ENCODE measurements at places on chromosomes 6 and 20.
A peak's percentile ranks its signal among the peaks of the same experiment; 100 is the strongest.

DNA sequence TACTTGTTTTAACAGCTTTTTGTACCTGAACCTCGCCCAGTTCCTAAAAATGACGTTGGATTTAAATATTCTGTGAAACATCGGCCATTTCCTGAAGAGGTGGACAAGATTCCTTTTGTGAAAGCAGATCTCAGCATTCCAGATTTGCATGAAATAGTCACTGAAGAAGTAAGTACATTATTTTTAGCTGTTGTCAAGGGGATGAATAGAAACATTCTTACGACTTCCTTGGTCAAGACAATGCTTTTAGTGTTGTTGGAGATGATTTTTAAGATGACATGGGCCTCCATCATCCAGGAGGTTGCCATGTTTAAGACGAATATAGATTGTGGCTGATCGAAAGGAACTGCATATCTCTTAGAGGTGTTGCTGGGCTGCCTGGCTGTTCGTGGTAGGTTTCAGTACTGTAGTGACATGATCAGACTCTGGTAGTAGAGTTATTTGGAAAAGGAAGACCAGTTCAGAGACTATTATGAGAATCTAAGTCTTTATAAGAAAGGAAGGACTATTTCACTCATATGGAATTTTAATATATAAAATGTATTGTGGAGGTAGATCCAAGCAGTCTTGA, 29.9 kb upstream of the ADIG start:
- no peak for ATAC-seq

DNA sequence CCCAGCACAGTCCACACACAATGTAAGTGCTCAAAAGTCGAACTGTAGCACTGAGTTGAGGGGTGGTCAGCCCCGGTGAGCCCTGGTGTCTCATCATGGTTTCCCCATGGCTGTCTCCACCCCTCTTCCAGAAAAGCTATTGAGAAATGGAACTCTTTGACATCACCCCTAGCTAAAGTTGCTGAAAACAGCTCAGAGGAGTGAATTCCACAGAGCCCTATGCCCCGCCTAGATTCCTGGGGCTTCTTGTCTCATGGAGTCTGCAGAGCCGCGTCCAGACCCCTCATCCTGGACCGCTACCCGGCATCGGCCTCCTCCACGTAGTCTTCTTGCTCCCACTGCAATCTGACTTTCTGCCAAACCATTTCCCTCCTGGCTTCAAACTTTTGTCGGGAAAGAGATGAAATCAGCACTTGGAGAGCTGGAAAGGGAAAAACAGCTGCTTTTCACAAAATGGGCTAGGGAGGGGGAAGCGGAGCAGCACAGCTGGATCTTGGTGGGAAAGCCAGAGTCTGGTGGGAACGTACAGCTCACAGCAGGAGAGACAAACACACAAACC, 132.2 kb downstream of the SNX5 start:
- peak; percentile 93 for ATAC-seq

- no peak for ATAC-seq
Measured at GRCh38 chr6:133550026-133550425, 308.9 kb downstream of the EYA4 start.

- ATAC-seq, result no peak
Measured at GRCh38 chr6:713351-713750, 20.4 kb upstream of the EXOC2 start.

GRCh38 chr6:2028457-2029038, 216.9 kb downstream of the GMDS start:
- ATAC-seq, result no peak

- ATAC-seq, result no peak
Measured at GRCh38 chr6:134114918-134115714, 62.7 kb upstream of the SLC2A12 start.

DNA sequence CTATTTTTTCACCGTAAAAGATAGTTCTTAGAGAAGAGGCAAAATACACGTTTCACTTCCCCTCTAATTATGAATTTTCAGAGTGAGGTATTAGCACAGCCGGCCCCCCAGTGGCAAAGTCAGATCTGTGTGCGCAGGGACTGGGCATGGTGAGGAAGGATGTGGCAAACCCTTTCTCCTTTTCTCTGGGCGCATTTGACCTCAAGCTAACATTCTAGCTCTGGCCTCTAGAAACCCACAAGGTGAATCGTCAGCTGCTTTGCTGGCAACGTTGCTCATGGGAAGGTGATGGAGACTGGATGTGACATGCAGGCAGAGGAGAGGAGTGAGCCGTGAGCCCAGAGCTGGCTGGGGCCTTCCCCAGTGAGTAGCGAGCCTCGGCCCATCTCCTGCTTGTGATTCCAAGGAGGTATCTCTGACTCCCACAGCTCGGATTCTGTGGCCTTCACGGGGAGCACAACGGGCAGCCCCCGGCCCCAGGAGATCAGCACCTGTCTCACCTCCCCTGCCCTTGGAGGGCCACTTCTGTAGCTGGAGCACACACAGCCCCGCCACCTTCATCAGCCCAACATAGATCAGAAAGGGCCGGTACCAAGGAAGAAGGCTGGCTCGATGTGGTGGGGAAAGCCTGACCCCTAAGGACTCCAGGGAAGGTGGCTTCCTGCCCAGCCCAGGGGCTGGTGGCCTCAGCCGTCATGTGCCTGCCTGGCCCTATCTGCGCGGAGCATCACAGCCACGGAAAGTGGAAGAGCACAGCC, 152.8 kb downstream of the TAF4 start:
- no peak for ATAC-seq

GRCh38 chr6:71888756-71889340, 2.5 kb downstream of the RIMS1 start:
- ATAC-seq, result no peak

GRCh38 chr6:93749930-93750329, 330.6 kb upstream of the EPHA7 start:
- no peak for ATAC-seq

DNA sequence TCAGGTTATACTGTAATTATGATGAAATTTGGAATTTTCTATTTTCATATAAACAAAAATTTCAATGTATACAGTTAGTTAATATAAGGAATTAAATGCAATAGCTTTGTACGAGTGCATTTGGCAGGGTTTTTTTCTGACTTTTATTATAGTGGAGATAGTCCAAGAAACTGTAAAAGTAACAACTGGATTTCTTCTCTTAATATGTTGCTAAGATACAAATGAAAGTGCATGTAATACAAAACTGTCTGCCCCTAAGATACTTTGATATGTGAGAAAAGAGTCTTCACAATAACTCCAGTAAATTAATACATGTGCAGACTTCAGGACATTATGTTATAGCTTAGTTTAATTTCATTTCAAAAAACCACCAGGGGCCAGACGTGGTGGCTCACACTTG, 721.4 kb downstream of the CBLN4 start:
- no peak for ATAC-seq

DNA sequence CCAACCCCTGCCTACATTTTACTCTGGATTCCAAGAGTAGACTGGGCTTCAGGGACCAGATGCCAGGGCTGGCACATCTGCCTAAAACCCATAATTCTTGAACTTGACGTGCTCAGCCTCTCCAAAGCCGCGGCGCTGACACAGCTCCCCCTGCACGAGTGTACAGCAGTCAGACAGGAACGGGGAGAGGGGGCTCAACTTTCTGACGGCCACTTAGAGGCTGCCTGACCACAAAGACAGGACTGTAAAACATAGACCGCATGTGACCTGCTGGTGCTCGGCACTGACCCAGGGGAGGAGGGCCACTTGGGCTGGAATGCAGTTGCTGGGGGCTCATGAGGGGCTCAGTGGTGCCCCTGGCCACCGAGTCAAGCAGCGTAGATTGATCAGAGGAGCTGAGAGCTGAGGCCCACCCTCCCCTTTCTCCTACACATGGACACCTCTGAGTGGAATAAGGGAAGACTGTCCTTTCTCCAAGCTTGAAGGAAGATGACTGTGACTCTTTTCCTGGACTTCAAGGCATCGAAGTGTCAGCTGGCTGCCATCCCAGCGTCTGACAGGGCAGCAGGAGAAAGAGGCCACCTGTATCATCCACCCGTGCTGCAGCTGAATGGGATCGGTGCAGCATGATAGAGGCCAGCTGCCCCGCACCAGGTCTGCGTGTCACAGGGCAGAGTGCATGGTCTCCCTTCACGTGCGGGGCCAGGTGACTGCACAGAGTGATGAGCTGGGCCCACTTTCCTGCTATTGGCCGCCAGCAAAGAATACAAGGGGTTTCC, 171.3 kb upstream of the AGPAT4 start:
- no peak for ATAC-seq

GRCh38 chr20:41165001-41165882, 27.9 kb downstream of the PLCG1 start:
- ATAC-seq, result no peak

DNA sequence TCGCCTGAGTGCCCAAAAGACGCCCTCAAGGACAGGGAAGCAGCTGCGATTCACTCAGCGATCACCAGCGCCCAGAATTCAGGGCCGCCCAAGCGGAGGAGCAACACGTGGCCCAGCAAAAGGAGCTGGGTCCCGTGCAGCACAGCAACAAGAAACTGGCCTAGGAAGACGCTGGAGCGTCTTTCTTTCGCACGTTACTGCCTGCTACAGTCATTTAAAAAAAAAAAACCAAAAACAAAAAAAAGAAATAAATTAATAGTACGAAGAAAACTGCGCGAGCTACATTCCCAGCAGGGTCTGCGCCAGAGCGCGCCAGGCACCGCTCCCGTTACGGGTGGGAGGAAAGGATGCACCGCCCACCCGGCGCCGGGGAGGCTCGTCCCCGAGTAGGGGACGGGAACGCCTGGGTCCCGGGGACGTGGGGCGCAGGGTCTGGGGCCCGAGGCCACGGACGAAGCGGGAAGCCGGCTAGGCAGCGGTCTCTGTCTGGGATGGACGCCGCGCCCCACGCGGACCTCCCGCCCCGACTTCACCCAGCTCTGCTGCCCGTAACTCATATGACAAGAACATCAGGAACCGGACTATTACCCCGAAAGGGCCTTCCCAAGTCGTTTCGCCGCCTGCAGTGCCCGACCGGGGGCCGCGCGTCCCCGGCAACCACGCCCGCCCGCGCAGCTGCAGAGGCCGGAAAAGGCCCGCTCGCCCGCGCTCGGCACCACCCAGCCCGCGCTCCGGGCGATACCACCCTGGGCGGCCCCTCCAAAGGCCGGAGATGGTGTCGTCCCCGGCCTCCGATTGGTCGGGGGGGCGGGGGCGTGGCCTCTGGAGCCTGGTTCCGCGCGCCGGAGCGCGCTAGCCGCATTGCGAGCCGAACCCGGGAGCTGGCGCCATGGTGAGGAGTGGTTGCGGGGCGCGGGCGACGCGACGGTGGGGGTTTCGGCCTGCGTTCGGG, at the start of gene NOP56:
TSS of gene NOP56 (plus strand) at position 861 of the 952 bp plus-strand sequence. CDS start at position 890, 29 bp downstream.
- ATAC-seq, result peak; percentile 97

- ATAC-seq, result no peak
Measured at GRCh38 chr20:36217226-36217625, 19.1 kb upstream of the AAR2 start.

- ATAC-seq, result peak; percentile 11
Measured at GRCh38 chr20:25273046-25273445, 25.2 kb downstream of the PYGB start.

GRCh38 chr6:113009682-113010081, 662.6 kb downstream of the RFPL4B start:
- ATAC-seq, result no peak

- ATAC-seq, result no peak
Measured at GRCh38 chr6:63430985-63431519, 111.3 kb upstream of the LGSN start.

- ATAC-seq, result no peak
Measured at GRCh38 chr6:9523462-9523861, 891.4 kb downstream of the TFAP2A start.

GRCh38 chr6:33993653-33994471, 152.0 kb downstream of the GRM4 start:
- no peak for ATAC-seq

DNA sequence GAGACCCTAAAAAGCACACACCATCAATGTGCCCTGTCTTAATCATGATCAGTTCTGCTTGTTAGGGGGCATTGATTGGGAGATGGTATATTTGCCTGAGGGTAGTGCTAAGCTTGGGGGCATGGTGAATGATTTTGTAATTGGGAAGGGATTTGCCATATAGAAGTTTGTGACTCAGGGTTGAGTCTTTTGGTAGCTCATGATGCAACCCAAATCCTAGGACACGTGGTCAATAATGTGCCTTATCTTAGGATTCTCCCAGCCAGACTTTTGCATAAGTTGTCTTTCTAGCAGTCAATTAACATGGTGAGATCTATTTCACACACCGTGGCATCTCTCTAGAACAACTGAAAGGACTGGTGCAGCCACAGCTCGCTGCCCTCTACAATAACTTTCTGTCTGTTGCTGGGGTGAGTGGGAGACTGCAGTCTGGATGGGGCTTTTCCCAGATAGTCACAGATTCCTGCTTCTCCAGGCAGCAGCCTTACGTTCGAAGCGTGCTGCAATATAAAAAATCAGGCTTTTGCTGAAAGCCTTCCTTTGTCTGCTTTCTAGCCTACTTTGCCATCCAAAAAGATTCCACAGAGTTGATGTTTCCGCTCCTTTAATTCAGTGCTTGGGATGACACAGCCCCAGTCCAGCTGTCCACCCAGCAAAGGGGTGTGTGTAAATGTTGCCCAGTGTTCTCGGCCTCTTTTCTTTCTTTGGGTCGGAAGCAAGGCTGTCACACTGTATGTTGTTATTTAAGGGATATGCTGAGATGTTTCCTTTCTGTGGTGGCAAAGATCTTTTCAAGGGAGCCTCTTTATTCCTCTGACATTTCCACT, 58.9 kb downstream of the ID4 start:
- ATAC-seq, result no peak

DNA sequence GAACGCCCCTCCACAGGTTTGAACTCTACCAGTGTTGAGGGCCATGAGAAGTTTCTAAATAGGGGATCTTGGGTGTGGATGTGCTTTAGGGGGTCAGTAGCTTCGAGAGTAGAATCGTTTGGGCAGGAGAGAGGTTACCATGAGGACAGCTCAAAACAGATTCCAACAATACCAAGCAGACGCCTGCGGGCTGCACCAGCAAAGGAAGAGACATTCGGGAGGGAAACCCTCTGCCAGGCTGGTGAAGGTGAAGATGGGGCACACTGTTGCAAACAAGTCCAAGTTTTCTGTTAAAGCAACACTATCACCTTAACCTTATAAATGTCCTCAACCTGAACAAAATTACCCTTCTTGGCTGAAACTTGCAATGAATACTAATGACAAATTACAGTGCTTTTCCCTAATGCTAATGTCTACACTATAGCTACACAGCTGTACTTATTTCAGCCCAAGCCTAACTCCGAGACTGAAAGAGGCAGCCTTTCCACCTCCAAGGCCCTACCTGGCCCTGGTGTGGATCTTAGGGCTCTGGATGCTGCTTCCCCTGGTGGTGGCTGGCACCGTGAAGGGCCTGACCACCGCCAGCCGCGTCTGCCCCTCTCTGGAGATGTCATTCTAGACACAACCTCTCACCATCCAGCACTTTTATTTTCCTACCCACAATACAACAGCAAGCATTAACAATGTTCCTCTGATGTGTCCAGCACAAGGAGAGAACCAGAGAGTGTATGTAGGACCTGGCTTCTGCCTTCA, 80.1 kb downstream of the DLL1 start:
- no peak for ATAC-seq

GRCh38 chr6:8439601-8440268, 4.4 kb upstream of the SLC35B3 start:
- no peak for ATAC-seq

GRCh38 chr20:25532015-25532751, 53.1 kb downstream of the NINL start:
- ATAC-seq, result no peak

- ATAC-seq, result no peak
Measured at GRCh38 chr20:33515569-33516216, 25.8 kb downstream of the CBFA2T2 start.
